Neural crest cell (in vitro differentiated cells): ENCODE measurements at places on chromosomes 7 and 10.

DNA sequence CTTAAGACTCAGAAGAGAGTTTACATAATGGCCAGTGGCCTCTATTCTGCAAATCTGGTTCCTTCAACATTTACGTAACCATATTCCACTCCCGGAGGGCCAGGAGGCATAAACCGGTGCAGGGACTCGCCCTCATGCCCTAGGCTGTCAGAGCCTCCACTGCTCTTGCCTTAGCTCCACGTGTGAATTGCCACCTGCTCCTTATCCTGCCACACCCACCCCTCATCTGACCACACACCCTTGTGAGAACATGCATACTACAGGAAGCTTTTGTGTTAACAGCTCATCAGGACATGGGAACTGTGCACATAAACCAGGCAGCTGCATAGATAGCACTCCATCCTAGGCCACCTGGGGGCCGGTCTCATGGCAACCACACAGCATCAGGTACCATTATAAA, 146.7 kb upstream of the PFKP start:
- no peak for DNase-seq

DNA sequence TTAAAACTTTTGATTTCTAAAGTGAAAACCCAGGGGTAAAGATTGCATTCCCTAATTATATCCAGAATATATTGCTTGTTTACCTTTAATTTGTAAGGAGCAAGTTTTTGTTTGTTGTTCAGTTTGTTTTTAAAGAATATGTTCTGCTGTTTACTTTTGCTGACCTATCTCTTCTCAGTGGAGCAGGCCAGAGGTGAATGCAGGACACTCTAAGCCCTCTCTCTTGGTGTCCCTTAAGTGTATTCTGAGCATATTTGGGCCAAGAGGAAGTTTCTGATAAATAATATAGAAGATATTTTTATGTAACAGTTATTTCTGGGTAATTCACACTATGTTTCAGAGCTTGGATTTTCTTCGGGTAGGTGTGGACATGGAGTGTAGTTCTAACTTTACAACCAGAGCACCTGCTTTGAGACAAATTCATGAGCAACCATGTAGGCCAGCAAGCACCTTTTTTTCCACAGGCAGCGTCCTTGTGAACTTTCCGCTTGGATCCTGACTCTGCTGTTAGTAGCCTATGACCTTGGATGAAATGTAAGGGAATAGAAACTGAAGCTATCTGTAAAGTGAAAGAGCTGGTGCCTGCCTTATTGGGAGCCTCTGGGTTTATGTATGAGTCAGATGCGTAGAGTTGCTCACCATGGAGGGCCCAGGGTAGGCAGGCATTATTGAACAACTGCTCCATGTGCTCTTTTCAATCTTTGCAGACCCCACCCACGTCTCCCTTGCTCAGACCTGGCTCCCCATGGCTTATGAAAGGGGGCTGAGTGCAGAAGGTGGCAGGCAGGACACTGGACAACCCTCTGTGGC, 16.1 kb downstream of the OGDH start:
- DNase-seq = no peak

GRCh38 chr7:88396295-88396947, 89.7 kb upstream of the STEAP4 start:
- no peak for DNase-seq

DNA sequence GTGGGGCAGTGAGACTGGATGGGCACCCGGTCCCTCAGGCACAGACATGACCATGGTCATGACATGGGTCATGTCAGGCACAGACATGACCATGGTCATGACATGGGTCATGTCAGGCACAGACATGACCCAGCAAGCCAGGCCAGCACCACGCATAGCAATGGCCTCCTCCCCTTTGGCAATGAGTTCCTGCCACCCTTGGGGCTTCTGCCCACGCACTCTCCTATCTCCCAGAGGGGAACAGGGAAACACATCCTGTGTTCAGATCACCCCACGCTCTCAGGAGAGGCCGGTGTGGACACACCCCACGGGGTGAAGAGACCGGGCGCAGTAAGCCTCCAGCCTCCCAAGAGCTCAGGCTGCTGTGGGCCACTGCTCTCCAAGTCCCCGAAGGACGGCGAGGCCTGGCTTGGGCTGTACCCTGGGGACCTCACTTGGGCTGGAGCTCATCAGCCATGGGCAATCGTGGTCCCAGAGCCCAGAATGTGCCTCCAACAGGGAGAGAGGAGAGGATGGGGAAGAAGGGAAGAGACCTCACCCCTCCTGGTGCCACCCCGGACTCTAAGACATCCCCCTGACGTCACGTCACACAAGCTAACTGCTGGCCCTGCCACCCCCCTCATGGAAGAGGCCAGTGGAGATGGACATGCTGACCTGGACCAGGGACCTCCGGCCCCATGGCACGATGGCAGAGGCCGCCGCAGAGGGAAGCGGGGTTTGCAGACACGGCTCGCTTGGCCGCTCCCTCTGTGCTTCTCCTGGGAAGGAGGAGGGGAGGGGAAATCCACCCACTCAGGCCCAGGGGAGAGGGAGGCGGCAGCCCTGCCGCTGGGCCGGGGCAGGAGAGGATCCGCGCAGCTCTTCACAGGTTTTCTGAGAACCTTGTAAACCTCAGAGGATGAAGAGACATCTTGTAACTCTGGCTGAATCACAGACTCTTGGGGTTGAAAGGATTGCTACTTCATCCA, 269.6 kb downstream of the ELFN1 start:
- no peak for DNase-seq

DNA sequence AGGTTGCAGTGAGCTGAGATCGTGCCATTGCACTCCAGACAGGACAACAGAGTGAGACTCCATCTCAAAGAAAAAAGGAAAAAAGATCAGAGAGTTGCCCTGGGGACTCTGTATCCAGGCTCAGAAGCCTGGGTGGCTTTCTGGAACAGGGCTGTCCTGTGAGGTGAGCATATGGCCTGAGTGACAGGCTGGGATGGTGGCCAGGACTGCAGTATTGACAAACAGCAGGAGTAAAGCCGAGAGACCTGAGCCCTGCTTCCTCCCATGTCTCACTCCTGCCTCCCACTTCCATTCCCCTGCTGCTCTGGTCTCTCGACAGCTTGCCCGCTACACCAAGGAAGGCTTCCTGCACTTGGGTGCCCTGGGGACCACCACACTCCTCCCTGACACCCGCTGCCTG, 578.5 kb downstream of the GALNT17 start:
- no peak for DNase-seq

- no peak for DNase-seq
These were observed 167.8 kb downstream of the CCDC71L start for GRCh38 chr7:106493041-106493731.

DNA sequence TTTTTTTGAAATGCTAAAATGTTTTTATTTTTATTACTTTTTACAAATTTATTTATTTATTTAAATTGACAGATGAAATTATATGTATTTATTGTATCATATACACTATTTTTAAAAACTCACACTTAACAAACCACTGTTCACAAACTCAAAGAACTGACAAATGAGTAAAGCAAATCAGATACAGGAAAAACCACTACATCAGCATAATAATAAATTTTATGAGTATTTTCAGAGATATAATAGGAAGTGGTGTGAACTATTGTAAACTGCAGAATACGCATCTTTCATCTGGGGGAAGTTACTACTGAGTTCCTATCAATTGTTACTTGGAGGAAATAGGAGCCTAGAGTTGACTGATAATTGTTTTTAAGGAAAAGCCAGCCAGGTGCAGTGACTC, 150.7 kb downstream of the PCLO start:
- no peak for DNase-seq

DNA sequence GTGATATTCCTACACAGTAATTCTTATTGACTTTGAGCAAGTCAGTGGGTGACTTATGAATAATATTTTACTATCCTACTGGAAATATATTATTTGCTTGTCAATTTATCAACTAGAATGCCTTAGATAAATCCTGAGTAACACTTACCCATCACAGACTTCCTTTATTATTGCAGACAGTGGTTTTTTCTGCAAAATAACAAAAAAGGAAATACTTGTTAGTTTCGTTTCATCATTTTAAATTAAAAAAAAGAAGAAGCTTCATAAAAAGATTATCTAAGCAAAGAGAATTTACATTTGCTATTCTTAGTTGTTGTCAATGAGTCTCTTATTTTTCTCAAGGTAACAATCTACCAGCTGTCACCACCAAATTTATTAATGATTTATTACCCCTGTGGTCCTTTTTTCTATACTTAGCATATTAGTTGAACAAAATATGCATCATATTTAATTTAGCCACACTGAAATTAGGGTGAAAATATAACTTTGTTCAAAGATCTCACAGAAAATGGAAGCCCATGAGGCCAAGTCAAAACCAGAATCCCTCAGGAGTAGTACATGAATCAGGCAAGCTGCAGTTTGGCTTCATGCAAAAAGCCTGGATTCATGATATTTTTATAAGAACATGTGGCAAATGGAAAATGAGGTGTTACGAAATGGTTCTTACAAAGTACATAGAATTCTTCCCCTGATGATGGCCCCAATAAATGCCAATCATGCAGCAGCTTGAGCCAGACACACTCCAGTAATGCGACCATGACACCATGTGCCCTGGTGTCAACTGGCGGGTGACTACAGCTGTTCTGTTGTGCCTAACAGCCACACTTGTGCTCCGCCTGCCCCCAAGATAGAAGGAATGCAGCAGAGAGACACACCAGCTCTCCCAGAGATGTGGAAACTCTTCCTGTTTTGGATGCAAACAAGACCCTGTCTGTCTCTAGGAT, 132.6 kb downstream of the ELMO1 start:
- DNase-seq = no peak

DNA sequence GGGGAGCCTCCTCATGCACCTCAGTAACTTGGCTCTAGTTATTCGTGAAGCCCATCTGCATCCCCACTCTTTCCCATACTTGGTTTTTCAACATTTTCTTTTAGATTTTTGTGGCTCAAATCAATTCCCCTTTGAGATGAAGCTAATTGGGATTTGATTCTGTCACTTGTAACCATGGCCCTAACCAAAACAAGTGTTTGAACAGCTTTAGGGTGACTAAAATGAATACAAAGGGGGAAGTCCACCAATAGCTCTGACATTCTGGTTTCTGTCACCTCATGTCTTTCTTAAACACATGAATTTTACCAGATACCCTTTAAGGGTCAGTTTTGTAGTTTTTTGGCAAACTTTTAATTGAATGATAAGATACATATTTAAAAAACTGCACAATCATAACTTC, 87.0 kb downstream of the PCGF5 start:
- no peak for DNase-seq

DNA sequence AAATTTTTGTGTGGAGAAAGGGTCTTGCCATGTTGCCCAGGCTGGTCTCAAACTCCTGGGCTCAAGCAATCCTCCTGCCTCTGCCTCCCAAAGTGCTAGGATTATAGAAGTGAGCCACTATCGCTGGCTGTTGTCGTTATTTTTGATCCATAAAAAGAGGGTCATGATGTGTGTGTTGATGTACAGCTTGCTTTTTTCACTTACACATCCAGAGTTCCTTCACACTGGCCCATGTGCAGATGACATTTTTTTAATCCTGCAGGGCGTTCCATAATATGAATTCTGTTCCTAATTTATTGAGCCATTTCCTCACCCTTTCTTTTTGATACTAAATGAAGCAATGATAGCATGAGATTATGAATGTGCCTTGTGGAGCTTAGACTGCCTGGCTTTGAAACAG, 40.8 kb downstream of the GRK5 start:
- DNase-seq = no peak

GRCh38 chr10:48501787-48502771, 102.8 kb downstream of the ARHGAP22 start:
- DNase-seq = no peak

DNA sequence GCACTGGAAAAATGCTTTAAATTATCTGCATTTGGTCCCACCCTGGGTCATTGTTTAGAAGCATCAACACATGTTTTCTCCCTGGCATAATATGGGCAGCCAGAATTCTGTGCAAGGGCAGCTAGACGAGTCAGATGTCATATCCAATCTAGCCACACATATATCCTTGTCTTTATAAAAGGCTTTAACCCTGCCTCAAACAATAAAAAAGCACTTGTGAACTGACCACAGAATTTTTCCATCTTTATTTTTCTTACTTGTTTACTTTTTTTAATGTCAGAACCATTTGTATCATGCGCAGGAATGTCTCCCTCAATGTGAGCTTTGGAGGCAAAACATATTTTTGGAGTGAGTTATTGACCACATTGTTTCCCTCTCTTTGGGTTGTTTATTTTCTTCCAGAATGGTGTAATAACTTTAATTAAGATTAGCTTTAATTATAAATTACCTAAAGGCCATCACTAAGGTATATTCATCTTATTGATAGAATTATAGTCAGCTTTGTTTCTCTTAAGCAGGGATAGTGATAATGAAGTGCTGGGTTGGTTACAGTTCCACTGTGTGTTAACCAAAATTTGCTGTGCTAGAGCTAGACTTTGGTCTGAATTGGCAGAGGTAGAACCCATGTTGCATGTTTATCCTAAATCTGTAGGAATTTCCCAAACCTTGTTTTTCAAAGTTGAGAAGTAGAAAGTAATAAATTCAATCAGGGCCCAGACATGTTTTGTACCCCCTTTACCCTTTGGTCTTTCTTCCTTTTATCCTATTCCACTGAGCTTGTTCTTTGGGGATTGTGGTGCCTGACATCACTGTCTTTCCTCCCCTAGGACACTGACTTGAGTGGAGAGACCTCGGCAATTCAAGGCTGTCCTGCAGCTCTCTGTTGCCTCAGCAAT, 1078.4 kb downstream of the KCNMA1 start:
- DNase-seq = no peak

DNA sequence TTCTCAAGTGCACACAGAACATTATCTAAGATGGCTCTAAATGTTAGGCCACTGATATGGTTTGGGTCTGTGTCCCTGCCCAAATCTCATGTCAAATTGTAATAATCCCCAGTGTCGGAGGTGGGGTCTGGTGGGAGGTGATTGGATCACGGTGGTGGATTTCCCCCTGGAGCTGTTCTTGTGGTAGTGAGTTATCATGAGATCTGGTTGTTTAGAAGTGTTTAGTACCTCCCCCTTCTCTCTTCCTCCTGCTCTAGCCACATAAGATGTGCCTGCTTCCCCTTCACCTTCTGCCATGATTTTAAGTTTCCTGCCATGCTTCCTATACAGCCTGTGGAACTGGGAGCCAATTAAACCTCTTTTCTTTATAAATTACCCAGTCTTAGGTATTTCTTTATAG, 11.2 kb upstream of the GSTK1 start:
- DNase-seq = no peak

GRCh38 chr10:29210266-29210868, 78.5 kb upstream of the LYZL1 start:
- no peak for DNase-seq

DNA sequence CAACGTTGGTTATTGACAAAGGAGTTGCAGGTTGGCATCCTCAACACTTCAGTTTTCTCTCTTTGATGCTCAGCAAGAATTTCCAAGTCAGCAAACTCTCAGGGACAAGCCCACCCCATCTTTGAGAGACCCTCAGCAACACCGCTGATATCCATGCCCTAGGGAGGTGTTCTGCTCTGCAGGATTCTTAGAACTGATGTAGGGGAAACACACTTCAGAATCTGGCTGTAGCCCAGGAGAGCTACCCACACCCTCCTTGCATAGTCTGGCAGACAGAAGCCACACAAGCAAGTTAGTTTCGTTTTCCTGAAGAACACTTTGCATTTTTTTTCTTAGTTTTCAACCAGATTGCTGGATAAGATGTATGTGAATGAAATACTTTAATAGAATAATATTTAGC, 822 bp downstream of the SAMD9L start:
- no peak for DNase-seq
